ENCODE measurements at places on chromosomes 7 and 10. TPM values are rescaled to one million over a fixed set of nuclear protein-coding genes. Genes with fewer than 3 reads are reported as not detected.

CHAT gene
- polyA plus RNA-seq, result not detected

C7orf57 gene
- polyA plus RNA-seq, result 0.41 TPM

COL1A2 gene
- polyA plus RNA-seq, result 0.43 TPM

PTPRN2 gene
- 1.4 TPM for polyA plus RNA-seq

ITPRID1 gene
- polyA plus RNA-seq, result not detected

ANK3 gene
- 53.4 TPM for polyA plus RNA-seq

SPRN gene
- polyA plus RNA-seq, result 0.73 TPM

SPDYE2 gene
- not detected for polyA plus RNA-seq

TAS2R41 gene
- not detected for polyA plus RNA-seq

DNAJB12 gene
- polyA plus RNA-seq, result 11.6 TPM

CPN1 gene
- not detected for polyA plus RNA-seq
